ENCODE measurements at places on chromosomes 12 and 14. TPM values are rescaled to one million over a fixed set of nuclear protein-coding genes. Genes with fewer than 3 reads are reported as not detected.

Gene MORN3
- total RNA-seq = 1.6 TPM

Gene HOXC13
- 9.0 TPM for total RNA-seq

Gene BCL2L14
- not detected for total RNA-seq

Gene OXA1L
- total RNA-seq = 146 TPM

Gene CCDC38
- total RNA-seq = not detected

Gene PRH1
- total RNA-seq = 5.7 TPM

Gene RIMKLB
- total RNA-seq = 4.9 TPM

Gene IFNG-AS1
- not detected for total RNA-seq

Gene LBHD2
- not detected for total RNA-seq

Gene GARIN6
- total RNA-seq = not detected

Gene TMEM253
- total RNA-seq = not detected

Gene SOX5
- not detected for total RNA-seq

Gene OTX2
- not detected for total RNA-seq

Gene INSM2
- total RNA-seq = 0.07 TPM
